Progenitor cell of endocrine pancreas (in vitro differentiated cells): ENCODE measurements at places on chromosomes 1 and 21. TPM values are rescaled to one million over a fixed set of nuclear protein-coding genes. Genes with fewer than 3 reads are reported as not detected.

The SPRR2G gene
- total RNA-seq = not detected in 2 replicates

The OLFM3 gene
- total RNA-seq = 1.0 and 1.1 TPM in 2 replicates

The COL8A2 gene
- total RNA-seq = 0.10 and 0.18 TPM in 2 replicates

The DCAF6 gene
- total RNA-seq = 42.7 and 45.7 TPM in 2 replicates

DNA sequence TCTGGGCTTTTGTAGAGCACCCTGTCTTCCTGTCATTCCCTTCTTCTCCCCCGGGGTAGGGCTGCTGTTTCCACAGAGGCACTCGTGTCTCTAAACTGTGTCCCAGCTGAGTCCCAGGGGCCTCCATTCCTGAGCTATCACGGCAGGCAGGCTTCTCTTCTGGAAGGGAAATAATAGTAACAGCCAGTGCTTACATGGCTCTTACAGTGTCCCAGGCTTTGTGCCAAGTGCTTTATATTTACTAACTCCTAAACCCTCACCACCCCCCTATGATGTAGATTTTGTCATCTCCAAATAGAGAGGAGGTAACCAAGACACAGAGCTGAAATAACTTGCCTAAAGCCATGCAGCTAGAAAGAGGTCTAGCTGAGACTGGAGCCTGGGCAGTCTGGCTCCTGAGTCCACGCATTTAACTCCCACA is 1.4 kb upstream of the CELF3 start:
- H3K27me3 ChIP-seq = peaks cover 58% of the 10 kb centered on the region
- DNase-seq = no peak
- peak overlapping the region; percentile 45 for H3K4me3 ChIP-seq
- no peaks in the 10 kb centered on the region for H3K36me3 ChIP-seq
- no peak overlapping the region for H3K27ac ChIP-seq
- peaks cover 35% of the 10 kb centered on the region for H3K4me1 ChIP-seq

- no peak overlapping the region for H3K4me3 ChIP-seq
- peaks cover 12% of the 10 kb centered on the region for H3K4me1 ChIP-seq
- no peak overlapping the region for H3K27ac ChIP-seq
- DNase-seq = no peak
These were observed 2.8 kb upstream of the ZC3H12A start for GRCh38 chr1:37471345-37472231.

DNA sequence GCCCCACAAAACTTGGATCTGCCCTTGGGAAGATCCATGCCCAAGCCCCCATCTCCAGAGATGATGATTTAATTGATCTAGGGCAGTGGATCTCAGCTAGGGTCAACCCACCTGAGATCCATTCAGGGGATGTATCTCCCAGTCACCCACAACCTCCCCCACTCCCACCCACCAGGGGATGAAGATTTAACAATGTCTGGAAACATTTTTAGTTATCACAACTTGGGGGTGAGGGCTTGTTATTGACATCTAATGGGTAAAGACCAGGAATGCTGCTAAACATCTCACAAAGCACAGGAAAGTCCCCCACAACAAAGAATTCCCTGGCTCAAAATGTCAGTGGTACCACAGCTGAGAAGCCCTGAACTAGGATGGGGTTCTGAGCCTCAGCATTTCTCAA is 45.0 kb upstream of the LPGAT1 start:
- no peaks in the 10 kb centered on the region for H3K36me3 ChIP-seq
- H3K4me3 ChIP-seq = no peak overlapping the region
- no peaks in the 10 kb centered on the region for H3K4me1 ChIP-seq
- no peaks in the 10 kb centered on the region for H3K27me3 ChIP-seq
- no peak overlapping the region for H3K27ac ChIP-seq

GRCh38 chr1:169124459-169124858 is 18.0 kb downstream of the ATP1B1 start:
- H3K27ac ChIP-seq = peak overlapping the region; percentile 96
- H3K27me3 ChIP-seq = no peaks in the 10 kb centered on the region
- H3K4me1 ChIP-seq = peaks cover 50% of the 10 kb centered on the region
- peak overlapping the region; percentile 51 for H3K4me3 ChIP-seq
- peaks cover 44% of the 10 kb centered on the region for H3K36me3 ChIP-seq
